ENCODE measurements at places on chromosomes 11 and 22.

DNA sequence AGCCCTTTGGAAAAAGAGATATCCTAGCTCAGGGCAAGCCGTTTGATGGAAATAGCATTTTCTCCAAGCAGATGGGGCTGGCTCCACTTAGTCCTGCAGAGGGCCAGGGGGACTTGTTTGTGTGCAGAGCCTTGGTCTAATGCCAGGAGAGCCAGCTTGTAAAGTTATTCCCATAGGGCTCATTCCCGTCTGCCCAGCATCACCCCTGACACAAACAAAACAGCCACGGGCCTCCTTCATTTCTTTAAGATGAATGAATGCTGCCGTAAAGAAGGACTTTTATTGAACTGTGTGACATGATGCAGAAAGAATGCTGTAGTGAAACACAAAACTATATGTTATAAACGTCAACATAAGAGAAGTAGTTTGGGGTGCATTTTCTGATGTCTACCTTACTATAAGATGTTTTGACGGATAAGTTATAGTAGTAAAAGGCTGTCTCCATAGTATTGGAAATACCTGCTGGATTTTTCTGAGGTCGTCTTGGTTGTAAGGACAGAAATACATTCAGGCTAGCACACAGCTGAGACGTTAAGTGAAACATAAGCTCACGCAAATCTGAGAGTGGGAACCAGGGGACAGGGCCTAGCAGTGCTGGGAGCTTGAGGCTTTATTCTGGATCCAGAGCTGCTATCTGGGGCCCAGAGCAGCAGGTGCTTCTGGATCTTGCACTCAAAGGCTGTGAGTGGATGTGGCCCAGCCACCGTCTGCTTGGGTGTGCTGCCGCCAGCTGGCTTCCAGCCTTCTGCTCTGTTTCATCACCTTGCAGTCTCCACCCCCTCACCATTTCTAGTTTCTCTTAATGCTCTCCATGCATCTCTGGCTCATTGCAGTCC is 53.3 kb downstream of the NCAM1 start:
- peak; percentile 84 for DNase-seq

DNA sequence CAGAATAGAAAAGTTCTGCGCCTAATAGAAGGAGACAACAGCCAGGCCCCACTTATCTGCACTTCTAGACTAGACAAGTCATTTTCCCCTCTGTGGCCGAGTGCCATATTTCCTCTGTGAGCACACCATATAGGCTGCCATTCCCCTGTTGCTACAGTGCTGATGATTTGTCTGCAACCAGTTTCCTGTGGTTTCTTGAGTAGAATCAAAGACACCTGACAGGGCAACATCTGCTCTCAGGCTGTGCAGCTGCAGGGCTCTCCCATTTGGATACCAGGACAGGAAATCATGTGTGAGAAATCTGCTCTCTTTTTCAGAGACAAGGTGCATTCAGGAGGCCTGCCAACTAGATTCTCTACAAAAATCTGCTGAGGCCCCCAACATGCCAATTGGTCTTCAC is 879.3 kb downstream of the DLG2 start:
- no peak for DNase-seq

DNA sequence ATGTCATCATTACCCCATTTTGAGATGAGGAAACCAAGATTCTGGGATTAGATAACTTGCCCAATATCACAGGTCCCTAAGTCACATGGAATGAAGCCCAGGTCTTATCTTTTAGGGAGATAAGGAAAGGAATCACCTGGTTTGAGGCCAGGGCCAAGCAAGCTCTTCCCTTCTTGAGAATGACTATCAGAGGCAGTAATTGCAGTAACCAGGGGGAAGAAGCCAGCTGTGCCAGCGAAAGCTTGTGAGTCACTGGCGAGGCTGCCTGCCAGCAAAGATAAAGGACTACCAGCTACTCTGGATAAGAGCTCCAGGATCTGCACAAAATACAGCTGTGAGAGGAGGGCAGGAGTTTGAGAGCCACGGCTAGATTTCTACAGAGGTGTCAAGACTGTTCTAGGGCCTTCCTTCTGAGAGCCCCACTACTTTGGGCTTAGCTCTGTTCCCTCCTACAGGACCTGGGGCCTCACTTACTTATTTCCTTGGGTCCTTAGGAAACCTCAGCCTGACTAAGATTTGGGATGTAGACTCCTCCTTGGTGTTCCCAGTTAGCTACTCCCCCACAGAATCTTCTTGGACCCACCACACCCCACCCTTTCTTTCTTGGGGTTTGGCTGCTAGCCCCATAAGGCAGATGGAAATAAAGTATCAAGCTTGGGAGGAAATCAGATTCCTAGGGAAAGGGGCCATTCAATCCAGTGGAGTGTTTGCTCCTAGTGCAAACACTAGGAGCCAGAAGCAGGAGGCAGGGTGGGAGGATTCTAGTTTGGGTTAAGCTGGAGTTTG is 9.7 kb upstream of the CCKBR start:
- DNase-seq: peak; percentile 80

- DNase-seq: peak; percentile 56
Measured at GRCh38 chr11:120894202-120894985, 129.5 kb upstream of the TBCEL start.
